DMS79 treated with DMSO at 0.1 percent for 48 hours (cell line): ENCODE measurements at places on chromosomes 3 and 15.

- DNase-seq: no peak
Observed at GRCh38 chr3:59919586-59919985, 869.8 kb upstream of the CFAP20DC start.

DNA sequence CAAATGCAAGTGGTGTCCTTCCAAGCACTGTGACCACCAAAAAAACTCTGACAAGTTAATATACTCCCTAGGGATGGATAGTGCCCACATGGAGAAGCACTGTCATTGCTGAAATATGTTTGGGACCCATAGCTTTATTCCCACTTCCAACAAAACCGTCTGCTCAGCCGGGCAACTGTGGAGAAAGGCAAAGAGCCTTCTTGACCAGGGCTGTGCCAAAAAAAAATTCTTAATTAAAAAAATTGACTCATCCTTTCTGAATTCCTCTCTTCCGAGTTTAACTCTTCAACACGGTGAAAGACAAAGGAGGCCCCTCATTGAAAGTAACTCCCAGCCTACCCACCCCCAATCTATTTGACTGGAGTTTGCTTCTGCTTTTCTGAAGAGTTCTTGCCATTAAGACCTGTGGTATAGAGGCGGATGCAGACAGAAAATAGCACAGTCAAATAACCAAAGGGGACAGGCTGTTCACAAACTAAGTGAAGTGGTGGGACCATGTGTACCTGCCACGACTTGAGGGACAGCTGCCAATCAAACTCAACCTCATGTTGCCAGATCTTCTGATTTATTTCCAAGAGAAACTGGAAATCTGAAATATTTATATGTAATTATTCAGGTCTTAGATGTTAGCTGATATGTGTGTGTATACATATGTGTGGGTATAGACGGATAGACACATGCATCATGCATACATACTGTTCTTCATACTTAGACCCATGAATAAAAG lies 135.4 kb upstream of the PFN2 start:
- no peak for DNase-seq

DNA sequence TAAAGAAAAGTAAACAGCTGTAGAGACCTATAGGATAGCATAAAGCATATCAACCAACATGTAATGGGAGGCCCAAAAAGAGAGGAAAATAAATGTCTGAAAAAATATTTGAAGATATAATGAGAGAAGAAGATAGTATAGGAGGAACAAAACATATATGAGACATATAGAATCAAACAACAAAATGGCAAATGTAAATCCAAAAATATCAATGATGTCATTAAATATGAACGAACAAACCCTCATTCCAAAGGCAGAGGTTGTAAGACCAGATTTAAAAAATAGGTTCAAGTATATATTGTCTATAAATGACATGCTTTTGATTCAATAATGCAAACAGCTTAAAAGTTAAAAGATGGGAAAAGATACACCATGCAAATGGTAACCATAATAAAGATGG lies 470.4 kb downstream of the AGBL1 start:
- no peak for DNase-seq

- no peak for DNase-seq
Observed at GRCh38 chr3:111729087-111729846, 129.8 kb upstream of the PHLDB2 start.

GRCh38 chr3:25563601-25564000 lies 101.1 kb downstream of the TOP2B start:
- DNase-seq: no peak

DNA sequence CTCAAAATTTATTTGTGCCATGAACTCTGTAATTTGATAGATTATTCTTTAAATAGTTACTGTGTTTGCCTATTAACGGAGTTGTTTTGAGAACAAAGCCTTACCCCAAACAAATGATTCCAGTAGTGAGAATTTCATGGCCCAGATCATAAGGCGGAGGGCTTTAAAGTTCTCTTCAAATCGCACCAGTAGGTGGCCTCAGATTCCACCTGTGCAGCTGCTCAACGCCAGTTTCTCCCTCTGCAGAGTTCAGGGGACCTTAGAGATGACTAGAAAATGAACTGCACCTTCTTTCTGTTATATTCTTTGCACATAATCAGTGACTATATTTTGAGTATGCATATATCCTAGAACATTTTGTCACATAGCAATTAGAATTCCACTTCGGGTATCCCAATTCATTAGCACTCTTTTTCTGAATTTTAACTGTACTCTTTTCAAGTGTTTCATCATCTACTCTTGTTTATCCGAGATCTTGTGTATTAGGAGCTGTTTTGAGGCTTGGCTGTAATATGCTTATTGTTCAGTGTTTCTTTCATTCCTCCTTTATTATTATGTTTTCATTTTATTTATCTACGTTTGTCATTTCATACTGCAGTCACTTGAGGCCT lies 232.6 kb upstream of the CHRM5 start:
- DNase-seq: no peak

GRCh38 chr3:123632161-123632655 lies 47.4 kb upstream of the HACD2 start:
- no peak for DNase-seq

DNA sequence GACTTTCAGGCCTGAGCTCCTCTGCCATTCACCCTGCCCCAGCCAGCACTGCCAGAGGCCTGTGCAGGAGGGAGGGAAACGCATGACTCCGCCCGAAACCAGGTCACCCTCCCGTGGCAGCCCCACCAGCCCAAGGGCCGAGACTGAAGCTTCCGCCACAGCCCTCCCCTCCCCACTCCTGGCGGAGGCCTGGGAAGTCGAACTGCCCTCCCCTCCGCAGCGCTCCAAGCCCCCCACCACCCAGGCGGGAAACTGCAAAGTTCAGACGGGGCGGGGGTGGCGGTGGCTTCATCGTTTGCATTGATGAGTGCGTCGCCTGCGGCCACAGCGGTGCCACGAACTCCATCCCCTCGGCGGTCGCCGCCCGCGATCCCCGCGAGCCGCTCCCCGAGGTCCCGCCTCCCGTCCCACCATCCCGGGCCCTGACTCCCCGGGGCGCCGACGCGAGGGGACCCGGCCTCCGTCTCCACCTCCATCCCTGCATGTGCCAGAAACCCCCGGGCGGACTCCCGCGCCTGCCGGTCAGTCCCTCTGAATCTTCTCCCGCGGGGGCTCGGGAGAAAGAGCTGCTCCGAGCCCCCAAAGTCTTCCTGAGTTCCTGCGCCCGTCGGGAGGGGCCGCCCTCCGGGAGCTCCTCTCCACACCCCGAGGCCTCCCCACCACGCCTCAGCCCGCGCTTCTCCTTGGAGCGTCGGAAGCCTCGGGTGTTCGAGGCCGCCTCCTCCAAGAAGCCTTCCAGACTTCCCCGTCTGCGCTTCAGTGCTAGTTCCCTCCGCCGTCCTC lies 698 bp downstream of the MELTF start:
- DNase-seq: peak; percentile 34

DNA sequence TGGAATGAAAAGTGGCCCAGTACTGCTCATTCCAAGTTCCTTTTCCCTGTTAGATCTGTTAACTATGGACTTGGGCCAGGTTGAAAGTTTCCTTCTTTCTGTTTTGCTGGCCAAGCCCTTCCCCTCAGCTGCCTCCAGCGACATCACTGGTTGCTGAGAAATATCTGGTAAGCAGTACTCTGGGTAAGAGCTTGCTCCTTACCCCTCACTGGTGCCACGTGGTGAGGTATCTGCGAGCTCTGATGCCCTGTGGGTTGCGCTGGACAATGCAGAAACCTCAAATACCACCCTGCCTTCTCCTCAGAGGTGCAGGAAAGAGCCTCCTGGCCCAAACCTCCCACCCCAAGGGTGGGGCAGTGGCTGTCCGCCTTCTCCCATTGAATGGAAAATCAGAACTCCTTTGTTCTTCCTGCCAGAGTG lies 42.9 kb upstream of the APH1B start:
- no peak for DNase-seq

- DNase-seq: no peak
Observed at GRCh38 chr15:79089890-79090486, 592 bp downstream of the RASGRF1 start.

DNA sequence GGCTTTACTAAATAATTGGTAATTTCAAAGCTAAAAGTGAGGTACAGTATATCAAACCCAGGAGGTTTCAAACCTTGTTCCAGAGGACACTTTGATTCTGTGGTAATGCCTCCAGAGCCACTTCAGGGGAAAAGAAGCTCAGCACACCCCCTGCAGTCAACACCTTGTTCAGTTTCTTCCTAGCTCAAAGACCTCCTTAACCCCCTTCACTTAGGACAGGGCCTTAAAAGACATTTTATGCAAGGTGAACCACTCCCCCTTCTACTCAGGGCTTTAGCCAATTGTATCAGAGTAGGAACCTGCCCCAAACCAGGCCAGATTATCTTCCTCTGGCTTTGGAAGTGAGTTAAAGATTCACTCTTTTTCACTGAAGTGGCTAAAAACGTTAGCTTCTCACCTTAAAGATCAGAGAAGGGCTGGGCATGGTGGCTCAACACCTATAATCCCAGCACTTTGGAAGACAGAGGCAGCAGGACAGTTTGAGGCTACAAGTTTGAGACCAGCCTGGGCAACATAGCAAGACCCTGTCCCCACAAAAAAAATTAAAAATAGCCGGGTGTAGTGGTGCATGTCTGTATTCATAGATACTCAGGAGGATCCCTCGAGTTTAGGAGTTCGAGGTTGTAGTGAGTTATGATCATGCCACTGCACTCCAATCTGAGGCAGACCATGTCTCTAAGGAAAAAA lies 3.4 kb downstream of the DENND6A start:
- no peak for DNase-seq

DNA sequence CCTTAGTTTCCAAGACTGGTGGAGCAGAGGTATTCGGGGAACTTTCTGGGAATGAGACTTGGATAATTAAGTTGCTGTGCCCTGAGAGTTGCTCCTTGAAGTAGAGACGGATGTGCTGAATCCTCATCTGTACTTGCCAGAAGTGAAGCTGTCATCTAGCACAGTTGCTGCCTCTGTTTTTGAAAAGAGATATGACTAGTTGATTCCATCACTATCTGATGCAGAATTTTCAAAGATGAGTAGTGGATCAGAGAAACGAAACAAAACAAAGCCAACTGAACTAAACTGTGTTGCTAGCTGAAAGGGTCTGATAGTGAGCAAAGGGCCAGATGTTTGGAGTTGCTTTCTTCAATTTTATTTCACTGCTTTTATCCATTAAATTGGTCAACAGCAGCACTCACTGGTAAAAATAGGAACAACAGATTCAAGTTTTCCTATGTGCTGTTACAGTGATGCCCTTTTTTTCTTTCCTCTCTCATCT lies 52.7 kb downstream of the MITF start:
- no peak for DNase-seq

DNA sequence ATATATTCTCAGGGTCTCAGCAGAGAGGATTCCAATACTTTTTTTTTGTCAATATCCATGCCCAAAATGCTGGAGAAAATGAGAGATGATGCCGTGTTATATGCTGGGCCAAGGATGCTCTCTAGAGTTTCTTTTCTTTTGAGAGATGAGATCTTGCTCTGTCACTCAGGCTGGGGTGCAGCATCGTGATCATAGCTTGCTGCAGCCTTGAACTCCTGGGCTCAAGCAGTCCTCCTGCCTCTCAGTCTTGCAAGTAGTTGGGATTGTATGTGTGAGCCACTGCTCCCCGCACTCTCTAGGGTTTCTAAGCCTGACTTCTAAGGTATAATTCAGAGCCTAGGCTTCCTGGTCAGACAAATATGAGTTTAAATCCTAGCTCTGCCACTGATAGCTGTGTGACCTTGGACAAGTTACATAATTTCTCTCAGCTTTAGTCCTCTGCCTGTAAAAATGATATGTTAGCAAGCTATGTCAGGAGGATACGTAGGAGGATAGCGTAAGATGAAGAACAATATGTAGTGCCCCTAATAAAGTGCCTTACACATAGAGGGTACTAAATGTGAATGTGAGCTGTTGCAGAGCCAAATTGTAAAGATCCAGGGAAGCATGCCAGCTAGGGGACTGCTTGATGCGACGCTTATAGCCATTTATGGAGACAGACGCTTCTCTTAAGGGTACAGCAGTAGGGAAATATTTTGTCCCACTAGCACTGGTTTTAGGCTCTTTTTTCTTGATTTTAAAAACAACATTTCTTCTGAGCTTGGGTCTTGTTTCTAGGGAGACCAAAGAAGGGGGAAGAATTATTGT lies 7.4 kb downstream of the STARD9 start:
- no peak for DNase-seq

GRCh38 chr15:69421498-69421897 lies 7.3 kb downstream of the KIF23 start:
- no peak for DNase-seq

DNA sequence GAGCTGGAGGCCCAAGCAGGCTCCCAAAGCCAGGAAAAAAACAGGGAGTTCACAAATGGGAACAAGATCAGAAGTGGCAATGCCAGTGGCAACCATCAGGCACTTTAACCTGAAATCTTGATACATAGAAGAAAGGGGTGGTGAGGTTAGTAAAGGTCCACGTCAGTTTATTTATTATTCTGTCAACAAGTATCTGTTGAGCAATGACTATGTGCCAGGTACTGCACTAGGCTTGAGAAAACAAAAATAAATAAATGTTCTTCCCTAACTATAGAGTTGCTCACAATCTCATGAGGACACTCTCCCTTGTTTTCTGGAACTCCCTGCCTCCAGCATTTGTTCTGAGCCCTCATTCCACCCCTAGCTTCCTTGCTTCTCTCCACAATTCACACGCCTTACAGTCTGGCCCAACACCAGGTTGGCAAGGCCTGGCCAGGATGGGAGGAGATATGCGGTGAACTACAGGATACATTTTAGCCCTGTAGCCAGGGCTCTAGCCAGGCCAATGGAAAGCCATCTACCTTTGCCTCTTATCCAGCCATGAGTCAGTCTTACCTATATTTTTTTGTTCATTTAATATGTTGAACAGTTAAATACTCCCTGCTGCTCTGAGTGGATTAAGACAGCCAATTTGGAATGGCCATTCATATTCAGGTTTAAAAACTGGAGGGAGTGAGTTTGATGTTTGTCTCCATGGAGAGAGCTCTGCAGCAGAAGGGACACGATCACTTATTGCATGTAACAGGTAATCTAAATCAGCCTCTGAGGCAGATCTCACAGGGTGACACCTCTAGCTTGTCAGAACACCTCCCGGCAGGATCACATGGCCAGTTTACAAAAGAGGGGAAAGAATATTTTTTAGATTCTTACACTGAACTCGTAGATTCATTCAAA lies 161.9 kb upstream of the ATP11B start:
- no peak for DNase-seq
